Karpas-422 (cell line): ENCODE measurements at places on chromosomes 11 and 22. TPM values are rescaled to one million over a fixed set of nuclear protein-coding genes. Genes with fewer than 3 reads are reported as not detected.

SCO2 gene
- 1.1 and 14.2 TPM in 2 replicates for total RNA-seq

SLC7A4 gene
- total RNA-seq: not detected in 2 replicates

KDELR3 gene
- total RNA-seq: not detected in 2 replicates

TSPAN32 gene
- not detected in 2 replicates for total RNA-seq

SPI1 gene
- total RNA-seq: 114 and 198 TPM in 2 replicates

AMPD3 gene
- total RNA-seq: 7.5 and 12.5 TPM in 2 replicates

CYB5R2 gene
- total RNA-seq: not detected in 2 replicates

CASP1 gene
- total RNA-seq: 3.9 and 8.0 TPM in 2 replicates
